ENCODE measurements at places on chromosomes 2 and 18.

GRCh38 chr2:120368086-120368485 is 22.1 kb downstream of the INHBB start:
- DNase-seq, result no peak

DNA sequence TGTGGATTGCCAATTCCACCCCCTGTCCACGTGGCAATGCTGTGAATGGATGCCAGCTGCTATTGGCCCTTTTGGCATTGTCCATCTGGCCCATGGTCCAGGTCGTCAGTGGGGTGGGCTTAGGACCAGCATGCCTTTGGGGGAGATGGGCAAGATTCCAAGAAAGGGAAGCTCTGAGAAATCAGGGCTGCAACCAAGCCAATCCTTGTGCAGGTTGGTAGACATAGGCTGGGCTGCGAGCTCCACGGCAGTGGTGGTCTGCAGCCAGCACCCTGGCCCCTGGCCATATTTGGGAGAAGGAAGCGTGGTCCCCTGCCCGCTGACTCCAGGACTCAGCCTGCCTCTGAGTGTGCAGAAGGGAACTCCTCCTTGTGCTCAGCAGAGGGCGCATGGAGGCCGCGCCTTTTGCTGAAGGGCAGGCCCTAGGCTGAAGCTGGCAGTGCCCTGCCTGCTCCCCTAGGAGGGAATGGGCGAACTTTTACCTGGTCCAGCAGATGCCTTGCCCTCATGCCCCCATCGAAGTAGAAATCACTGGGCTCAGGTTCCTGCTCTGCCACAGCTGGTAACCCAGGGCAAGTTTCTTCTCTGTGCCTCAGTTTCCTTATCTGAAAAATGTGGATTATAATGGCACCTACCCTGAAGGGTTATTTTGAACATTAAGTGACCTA is 5.4 kb downstream of the SPR start:
- peak; percentile 69 for DNase-seq

DNA sequence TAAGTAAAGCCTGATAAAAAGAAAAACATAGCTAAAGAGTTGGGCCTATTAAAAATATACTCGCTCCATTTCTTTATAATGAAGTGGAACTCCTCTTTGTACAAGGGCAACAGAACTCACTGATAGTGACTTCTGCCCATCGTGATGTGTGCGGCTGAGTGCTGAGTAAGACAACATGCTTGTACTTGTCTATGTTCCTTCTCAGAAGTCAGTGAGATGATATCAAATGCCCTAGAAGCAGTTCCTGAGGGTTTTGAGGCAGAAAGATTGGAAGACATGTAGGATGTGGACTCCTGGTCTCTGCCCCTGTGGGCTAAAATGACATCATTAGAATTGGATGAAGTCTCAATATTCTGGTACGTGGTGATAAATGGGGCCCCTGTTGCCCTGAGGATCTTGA is 73.8 kb downstream of the USP40 start:
- no peak for DNase-seq

GRCh38 chr2:216221811-216222210 is 112.7 kb downstream of the XRCC5 start:
- DNase-seq, result no peak

DNA sequence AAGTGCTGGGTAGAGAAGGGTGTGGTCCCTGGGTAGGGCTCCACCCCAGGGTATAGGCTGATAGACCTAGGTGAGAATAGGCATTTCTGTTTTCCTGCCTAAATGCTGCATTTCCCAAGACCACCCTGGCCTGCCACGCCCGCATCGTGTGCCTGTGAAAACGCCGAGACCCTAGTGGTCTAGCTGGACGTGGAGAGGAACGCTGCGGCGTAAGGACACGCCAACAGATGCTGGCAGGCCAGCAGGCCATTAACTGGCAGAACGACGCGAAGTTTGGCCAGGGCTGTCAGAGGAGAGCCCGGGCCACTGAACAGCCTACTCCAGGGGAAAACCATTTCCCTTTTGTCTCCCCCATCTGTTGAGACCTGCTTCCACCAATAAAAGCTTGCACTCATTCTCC is 373.2 kb upstream of the FIGN start:
- no peak for DNase-seq

DNA sequence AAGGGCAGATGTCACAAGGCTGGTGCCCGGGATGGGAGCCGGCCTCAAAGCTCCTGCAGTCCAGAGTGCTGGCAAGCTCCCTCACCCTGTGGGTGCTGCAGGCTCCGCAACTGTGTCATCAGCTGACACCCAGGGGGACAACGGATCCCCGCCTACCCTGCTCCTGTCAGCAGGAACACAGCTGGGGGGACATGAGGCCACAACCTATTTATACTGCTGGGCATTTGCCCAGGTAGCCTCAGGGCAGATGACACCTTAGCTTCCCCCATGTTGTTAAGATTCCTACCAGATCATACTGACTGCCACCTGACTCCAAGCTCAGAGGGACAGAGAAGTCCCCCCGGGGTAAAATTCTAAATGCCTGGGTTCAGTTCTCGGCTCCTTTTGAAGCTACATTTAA is 1.2 kb downstream of the ANKRD23 start:
- DNase-seq, result no peak

GRCh38 chr2:3287896-3288295 is 89.7 kb downstream of the EIPR1 start:
- no peak for DNase-seq

DNA sequence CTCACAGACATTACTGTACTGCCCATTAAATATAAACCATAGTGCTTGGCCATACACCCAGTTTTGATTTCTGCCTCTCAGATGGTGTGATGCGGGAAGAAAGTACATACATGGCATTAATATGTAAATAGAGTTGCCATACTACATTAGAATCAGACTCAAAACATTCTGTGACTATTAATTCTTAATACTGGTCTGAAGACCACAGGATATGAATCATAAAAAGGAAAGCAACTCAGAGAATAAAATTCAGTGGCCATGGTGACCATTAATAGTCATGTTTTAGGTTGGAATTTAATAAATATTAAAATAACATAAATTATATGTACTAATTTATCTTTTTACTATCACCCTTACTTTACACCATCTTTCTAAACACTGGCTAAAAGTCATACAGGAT is 33.0 kb upstream of the WDR75 start:
- no peak for DNase-seq

DNA sequence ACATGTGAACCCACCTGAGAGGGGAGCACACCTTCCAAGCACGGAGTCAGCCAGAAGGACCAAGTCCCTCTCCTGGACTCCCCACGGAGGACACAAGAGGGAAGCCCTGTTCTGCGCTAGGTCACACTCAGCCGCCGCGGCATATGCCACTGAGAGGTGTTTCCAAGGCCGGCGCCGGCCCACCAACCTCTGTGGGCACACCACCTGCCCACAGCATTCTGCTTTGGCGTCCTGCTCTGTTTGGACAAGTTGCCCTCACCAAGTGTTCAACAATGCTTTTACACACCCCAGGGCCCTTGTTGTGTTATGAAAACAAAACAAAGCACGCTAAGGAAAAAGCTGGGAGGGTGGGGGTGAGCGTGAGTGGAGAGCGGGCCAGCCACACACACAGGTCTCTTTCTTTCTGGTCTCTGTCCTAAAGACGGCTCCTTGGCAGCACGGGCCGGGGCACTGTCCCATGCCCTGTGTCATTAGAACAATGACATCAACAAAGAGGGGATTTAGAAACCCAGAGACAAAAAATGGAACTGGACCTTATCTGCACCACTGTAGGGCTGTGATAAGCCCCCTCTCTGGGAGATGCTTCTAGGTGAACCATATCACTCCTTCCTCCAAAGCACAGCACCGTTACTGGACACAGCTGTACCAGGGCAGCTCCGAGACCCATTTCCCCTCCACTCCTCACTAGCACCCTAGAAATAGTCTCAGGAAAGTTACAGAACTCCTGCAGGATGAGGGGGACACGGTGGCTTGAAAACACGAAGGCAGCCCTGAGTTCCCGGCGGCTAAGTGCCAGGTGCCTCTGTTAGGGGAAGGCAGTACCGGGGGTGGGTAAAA is 17.0 kb downstream of the SMAD7 start:
- no peak for DNase-seq

DNA sequence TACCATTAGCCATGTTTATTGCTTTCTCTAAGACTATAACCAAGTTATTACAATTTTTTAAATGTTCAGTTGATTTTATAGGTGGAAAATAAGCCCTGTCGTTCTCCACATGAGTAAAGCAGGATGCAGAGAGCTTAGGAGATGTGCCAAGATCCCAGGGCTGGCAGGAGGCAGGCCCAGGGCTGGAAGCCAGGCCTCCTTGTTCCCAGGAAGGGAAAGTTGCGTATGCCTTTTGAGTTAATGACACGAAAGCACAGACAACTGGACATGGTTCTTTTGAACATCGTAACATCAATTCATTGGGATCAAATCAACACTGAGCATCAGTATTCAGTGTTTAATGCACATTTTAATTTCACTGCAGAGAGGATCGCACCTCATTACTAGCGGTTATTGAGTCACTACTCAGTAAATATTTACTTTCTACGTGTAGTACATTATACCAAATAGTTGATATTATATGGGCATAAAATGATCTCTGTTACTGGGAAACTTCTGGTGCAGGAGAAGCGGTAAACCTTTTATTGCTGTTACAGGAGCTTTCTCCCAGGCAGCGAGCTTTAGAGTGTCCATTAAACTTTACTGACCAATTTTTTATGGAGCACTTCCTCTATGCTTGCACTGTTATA is 60.0 kb downstream of the RNF144A start:
- no peak for DNase-seq

- no peak for DNase-seq
These were observed 151.9 kb downstream of the CD226 start for GRCh38 chr18:69795791-69796190.

DNA sequence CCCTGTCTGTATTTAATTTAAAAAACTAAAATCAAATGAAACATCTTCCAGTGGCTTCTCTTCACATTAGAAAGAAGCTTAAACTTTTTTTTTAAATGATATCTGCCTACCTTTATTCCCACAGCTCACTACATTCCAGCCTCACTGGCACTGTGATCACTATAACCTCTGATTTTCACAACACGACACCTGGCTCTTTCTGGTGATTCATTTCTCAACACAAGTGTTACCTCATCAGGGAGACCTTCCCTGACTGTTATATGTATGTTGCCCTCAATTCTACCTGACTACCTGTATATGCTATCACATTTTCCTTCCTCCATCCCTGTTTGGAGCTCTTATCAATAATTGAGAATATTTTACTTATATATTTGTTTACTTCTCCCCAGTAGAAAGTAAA is 76.6 kb downstream of the BAZ2B start:
- DNase-seq, result no peak
